ENCODE measurements at places on chromosomes 5 and 9.

- peaks cover 35% of the 10 kb centered on the region for H3K36me3 ChIP-seq
- no peak overlapping the region for H3K27ac ChIP-seq
- no peak overlapping the region for H3K4me3 ChIP-seq
- DNase-seq: no peak
- H3K27me3 ChIP-seq: peaks cover under 1% of the 10 kb centered on the region
- H3K4me1 ChIP-seq: peaks cover 14% of the 10 kb centered on the region
Measured at GRCh38 chr9:35609820-35610163, 4.7 kb downstream of the TESK1 start.

DNA sequence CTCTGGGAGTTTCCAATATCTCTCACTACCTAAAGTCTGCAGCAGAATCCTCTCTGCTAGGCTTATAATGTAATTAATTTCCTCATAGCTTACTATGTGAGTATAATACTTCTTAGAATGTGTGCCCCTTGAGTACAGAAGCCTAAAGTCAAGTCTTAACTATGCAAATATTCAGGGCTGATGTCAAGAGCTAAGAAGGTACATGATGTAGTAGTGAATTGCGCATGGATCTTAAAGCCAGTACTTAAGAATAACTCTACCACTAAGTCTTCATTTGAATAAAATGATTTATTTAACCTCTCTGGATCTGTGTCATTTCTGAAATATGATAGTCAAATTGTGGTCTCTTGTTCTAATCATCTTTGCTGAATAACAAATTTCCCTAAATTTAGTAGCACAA, 442.9 kb downstream of the DTWD2 start:
- H3K36me3 ChIP-seq: no peaks in the 10 kb centered on the region
- H3K27ac ChIP-seq: no peak overlapping the region
- H3K4me1 ChIP-seq: no peaks in the 10 kb centered on the region
- H3K4me3 ChIP-seq: no peak overlapping the region

DNA sequence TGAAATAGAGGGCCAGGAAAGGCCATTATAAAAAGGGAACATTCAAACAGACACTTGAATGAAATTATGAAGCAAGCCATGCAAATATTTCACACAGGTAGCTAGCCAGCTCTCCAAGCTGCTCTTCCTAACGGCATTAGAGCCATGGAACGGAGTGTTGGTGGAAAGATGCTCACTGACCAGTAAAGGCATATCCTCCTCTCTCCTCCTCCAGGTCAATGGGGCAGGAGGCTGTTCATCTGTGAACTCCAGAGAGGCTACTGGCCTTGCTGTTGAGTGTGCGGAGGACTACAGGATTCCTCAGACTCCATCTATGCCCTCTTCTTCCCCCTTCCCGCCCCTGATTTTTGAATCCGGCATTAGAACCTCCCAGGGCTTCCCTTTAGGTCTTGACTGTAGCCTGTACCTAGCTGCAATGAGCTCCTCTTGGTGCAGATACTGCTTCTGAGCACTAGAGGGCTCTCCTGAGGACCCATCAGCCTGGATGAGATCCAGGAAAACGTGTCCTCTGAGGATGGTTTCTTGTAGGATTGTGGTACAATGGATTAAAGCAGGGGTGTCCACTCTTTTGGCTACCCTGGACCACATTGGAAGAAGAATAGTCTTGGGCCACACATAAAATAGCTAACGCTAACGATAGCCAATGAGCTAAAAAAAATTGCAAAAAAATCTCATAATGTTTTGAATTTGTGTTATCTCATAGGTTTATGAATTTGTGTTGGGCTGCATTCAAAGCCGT, 162.2 kb downstream of the SREK1 start:
- H3K4me3 ChIP-seq: no peak overlapping the region
- no peaks in the 10 kb centered on the region for H3K4me1 ChIP-seq
- no peaks in the 10 kb centered on the region for H3K36me3 ChIP-seq
- DNase-seq: peak; percentile 41

- DNase-seq: no peak
- no peaks in the 10 kb centered on the region for H3K27me3 ChIP-seq
- no peaks in the 10 kb centered on the region for H3K4me1 ChIP-seq
- no peaks in the 10 kb centered on the region for H3K36me3 ChIP-seq
Measured at GRCh38 chr9:90544488-90544887, 98.1 kb downstream of the DIRAS2 start.

GRCh38 chr5:115838885-115839518, 2.4 kb downstream of the ATG12 start:
- H3K27ac ChIP-seq: no peak overlapping the region
- H3K4me3 ChIP-seq: no peak overlapping the region
- H3K27me3 ChIP-seq: no peaks in the 10 kb centered on the region

GRCh38 chr5:142292249-142292648, 32.6 kb downstream of the SPRY4 start:
- H3K4me3 ChIP-seq: no peak overlapping the region
- H3K27me3 ChIP-seq: no peaks in the 10 kb centered on the region
- no peaks in the 10 kb centered on the region for H3K36me3 ChIP-seq
- DNase-seq: no peak
- H3K4me1 ChIP-seq: peaks cover 11% of the 10 kb centered on the region

DNA sequence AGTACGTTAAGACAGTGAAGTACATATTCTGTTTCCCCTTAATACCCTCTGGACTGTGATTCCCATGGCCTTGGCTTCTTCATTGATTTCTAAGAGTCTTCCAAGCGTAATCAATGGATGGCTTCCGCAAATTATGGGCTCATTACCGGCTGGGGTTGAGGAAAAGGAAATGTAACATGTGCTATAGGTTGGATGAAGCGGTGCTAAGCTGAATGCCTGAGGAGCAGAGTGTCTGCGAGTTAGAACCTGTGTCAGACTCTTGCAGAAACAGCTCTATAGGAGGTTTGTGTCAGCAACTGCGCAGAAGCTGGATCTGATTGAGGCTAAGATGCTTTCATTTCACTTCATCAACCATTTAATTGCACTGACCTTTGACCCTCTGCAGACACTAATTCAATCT, 114.3 kb upstream of the CDH18 start:
- no peaks in the 10 kb centered on the region for H3K36me3 ChIP-seq
- no peak overlapping the region for H3K27ac ChIP-seq
- H3K27me3 ChIP-seq: no peaks in the 10 kb centered on the region
- no peak for DNase-seq
- no peak overlapping the region for H3K4me3 ChIP-seq

DNA sequence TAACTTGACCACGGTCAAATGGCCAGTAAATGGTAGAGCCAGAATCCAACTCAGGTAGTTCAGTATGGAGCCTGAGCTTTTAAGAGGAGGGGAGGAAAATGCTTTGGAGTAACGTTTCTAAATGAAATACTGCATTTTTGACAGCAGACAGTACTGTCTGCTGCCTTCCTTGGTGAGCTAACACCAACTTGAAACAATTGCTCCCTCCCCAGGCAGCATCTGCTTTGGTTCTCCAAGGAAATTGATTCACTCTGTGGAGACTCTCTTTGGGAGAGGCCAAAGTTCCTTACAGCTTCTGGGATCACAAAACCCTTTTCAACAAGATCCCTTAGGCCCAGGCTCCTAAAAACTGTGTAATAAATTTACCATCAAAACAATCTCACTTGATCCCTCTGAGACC, 75.2 kb upstream of the SSBP2 start:
- no peaks in the 10 kb centered on the region for H3K36me3 ChIP-seq
- H3K4me1 ChIP-seq: no peaks in the 10 kb centered on the region
- H3K27ac ChIP-seq: no peak overlapping the region
- H3K4me3 ChIP-seq: no peak overlapping the region
- no peak for DNase-seq
- H3K27me3 ChIP-seq: no peaks in the 10 kb centered on the region

- no peak for DNase-seq
- peaks cover 4% of the 10 kb centered on the region for H3K4me1 ChIP-seq
- H3K27ac ChIP-seq: no peak overlapping the region
- no peaks in the 10 kb centered on the region for H3K27me3 ChIP-seq
- H3K4me3 ChIP-seq: no peak overlapping the region
- H3K36me3 ChIP-seq: no peaks in the 10 kb centered on the region
Measured at GRCh38 chr5:125550274-125550673, 803.8 kb upstream of the ZNF608 start.

DNA sequence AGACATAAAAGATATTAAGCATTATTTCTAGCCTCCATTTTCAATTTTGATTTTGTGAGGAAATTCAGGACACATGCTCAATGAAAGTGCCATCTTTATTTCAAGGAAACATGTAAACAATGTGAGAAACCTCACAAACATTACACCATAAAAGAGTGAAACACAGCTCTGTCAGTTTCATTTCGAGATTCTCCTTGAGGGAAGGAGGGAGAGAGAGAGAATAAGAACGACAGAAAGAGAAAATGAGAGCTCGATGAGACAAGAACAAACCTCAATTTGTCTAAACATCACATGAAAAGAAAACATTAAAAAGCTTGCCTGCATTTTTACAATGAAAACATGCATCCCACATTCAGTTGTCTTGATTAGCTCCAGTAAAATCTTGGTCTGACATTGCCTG, 553.5 kb upstream of the MEF2C start:
- no peaks in the 10 kb centered on the region for H3K4me1 ChIP-seq
- H3K36me3 ChIP-seq: no peaks in the 10 kb centered on the region
- no peak overlapping the region for H3K27ac ChIP-seq
- no peaks in the 10 kb centered on the region for H3K27me3 ChIP-seq
- no peak for DNase-seq

- H3K4me3 ChIP-seq: no peak overlapping the region
- peaks cover 14% of the 10 kb centered on the region for H3K4me1 ChIP-seq
- peaks cover 41% of the 10 kb centered on the region for H3K27me3 ChIP-seq
- H3K27ac ChIP-seq: no peak overlapping the region
- no peaks in the 10 kb centered on the region for H3K36me3 ChIP-seq
- DNase-seq: peak; percentile 32
Measured at GRCh38 chr9:126522612-126523356, 90.9 kb upstream of the LMX1B start.

DNA sequence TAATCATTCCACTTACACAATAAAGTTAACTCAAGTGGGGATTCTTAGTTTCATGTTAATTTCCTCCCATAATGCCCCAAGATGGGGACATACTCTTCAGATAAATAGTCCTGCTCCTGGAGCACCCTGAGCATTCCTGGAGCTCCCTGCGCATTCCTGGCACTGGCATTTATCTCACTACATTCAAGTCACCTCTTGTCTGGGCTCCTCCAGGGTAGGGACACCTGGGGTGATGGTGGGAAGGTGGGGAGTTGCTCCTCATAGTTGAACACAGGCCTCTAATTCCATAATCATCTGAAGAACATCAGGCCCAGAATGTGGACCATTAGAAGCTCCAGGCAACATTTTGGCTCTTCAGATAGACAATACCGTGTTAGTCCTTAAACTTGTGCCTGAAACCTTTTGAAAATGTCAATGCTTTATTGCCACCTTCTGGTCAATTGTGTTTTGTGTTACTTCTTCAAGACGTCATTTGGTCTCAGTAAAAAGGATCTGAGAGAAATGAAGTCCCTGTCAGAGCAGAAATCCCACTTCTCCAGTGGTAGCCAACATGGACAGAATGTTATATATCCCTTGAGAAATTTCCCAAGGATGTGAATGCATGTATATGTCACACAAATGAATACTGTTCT, 14.2 kb upstream of the AGGF1 start:
- no peaks in the 10 kb centered on the region for H3K4me1 ChIP-seq
- H3K36me3 ChIP-seq: no peaks in the 10 kb centered on the region
- H3K4me3 ChIP-seq: no peak overlapping the region
- peak; percentile 53 for DNase-seq

GRCh38 chr9:77433675-77434445, 214.3 kb downstream of the GNA14 start:
- peak; percentile 60 for DNase-seq
- H3K27ac ChIP-seq: no peak overlapping the region
- H3K27me3 ChIP-seq: no peaks in the 10 kb centered on the region
- H3K4me3 ChIP-seq: no peak overlapping the region

DNA sequence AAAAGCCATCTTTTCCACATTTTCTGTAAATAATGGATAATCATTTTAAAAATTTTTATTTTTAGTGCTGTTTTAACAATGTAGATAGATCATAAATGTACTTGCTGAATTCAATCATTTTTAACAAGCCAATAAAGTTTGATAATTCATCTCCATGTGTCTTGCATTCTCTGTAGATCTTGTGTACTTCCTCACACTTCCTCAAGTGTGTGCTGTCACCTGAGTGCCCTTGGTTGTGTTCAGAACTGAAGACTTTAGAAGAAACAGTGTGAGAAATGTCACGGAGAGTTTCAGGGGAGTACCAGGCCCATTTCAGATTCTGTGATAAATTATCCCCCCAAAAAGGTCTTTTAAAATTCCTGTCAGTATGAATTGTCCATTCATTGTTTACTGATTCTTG, 146.0 kb downstream of the NTRK2 start:
- H3K4me1 ChIP-seq: peaks cover 3% of the 10 kb centered on the region
- no peaks in the 10 kb centered on the region for H3K36me3 ChIP-seq
- no peak overlapping the region for H3K27ac ChIP-seq
- DNase-seq: no peak
- H3K27me3 ChIP-seq: no peaks in the 10 kb centered on the region

DNA sequence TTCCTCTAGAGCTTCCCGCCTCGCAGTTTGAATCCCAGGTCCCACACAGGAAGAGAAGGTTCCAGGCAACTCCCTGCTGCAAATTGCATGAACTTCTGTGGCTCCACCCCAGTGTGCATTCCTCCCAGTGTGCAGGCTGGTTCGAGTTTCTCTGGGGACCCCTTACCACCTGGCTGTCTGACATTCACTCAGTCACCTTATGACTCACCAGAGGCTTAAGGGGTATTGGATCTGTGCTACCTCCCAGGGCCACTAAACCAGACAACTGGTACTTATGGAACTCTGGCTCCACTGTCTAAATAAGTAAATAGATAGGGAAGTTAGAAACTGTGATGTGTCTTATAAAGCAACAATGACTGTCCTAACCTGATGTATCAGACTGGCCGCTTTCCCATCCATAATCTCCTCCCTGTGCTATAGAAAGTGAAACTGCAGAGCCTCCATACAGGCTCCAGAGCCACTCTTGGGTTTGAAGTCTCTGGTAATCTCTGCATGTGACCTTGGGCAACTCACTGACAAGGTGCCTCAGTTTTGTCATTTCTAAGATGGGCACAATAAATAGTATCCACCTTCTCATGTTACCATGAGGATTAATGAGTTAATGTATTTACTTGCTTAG, 720.6 kb downstream of the SEMA5A start:
- no peak for DNase-seq
- no peak overlapping the region for H3K27ac ChIP-seq
- no peaks in the 10 kb centered on the region for H3K27me3 ChIP-seq
- no peak overlapping the region for H3K4me3 ChIP-seq

GRCh38 chr9:136229096-136230065, 16.2 kb downstream of the QSOX2 start:
- H3K27ac ChIP-seq: no peak overlapping the region
- DNase-seq: no peak
- H3K27me3 ChIP-seq: no peaks in the 10 kb centered on the region
- H3K4me1 ChIP-seq: peaks cover 22% of the 10 kb centered on the region
- H3K4me3 ChIP-seq: no peak overlapping the region
- peaks cover 41% of the 10 kb centered on the region for H3K36me3 ChIP-seq
